ENCODE measurements at places on chromosomes 2 and 18. TPM values are rescaled to one million over a fixed set of nuclear protein-coding genes. Genes with fewer than 3 reads are reported as not detected.
A peak's percentile ranks its signal among the peaks of the same experiment; 100 is the strongest.

Gene ERBB4
- 0.04 TPM for total RNA-seq

Gene UGT1A5
- not detected for total RNA-seq

Gene CROCC2
- not detected for total RNA-seq

Gene DCDC2C
- not detected for total RNA-seq

Gene HOXD8
- total RNA-seq = not detected

Gene TCF7L1
- 117 TPM for total RNA-seq

Gene SERPINB3
- 1.7 TPM for total RNA-seq

Gene GRB14
- total RNA-seq = 7.6 TPM

Gene BCL2
- 1.3 TPM for total RNA-seq

Gene ERLEC1
- total RNA-seq = 21.6 TPM

- DNase-seq = no peak
These were observed 55.6 kb downstream of the THADA start for GRCh38 chr2:43540021-43540779.

- peak; percentile 52 for DNase-seq
These were observed 319.8 kb downstream of the CTNNA2 start for GRCh38 chr2:79832511-79833234.

GRCh38 chr2:196159221-196159892 lies 12.0 kb downstream of the STK17B start:
- DNase-seq = no peak

DNA sequence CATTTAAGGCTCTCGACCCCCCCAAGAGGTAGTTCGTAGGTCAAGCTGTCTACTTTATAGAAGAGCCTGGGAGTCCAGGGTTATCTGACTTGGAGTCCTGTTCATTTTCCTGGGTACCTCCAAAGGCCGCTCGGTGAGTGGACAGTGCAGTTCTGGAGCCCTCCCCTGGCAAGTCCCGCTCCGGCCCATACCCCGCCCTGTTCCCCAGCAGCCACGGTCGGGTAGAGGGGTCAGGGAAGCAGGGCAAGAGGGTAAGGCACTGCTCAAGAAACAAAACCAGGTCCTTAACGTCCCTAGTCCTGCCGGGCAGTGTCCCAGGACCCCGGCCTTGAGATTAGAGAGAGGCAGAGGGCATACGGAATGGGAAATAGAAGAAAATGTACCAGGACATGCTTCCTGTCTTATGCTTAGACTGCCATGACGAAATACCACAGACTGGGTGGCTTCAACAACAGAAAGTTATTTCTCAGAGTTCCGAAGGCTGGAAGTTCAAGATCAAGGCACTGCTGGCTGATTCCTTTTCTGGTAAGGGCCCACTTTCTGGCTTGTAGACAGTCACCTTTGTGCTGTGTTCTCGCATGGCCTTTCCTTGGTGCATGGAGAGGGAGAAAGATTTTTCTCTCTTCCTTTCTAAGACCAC lies 5.4 kb upstream of the HPCAL1 start:
- no peak for DNase-seq

GRCh38 chr2:143282684-143283083 lies 153.5 kb downstream of the ARHGAP15 start:
- peak; percentile 55 for DNase-seq

DNA sequence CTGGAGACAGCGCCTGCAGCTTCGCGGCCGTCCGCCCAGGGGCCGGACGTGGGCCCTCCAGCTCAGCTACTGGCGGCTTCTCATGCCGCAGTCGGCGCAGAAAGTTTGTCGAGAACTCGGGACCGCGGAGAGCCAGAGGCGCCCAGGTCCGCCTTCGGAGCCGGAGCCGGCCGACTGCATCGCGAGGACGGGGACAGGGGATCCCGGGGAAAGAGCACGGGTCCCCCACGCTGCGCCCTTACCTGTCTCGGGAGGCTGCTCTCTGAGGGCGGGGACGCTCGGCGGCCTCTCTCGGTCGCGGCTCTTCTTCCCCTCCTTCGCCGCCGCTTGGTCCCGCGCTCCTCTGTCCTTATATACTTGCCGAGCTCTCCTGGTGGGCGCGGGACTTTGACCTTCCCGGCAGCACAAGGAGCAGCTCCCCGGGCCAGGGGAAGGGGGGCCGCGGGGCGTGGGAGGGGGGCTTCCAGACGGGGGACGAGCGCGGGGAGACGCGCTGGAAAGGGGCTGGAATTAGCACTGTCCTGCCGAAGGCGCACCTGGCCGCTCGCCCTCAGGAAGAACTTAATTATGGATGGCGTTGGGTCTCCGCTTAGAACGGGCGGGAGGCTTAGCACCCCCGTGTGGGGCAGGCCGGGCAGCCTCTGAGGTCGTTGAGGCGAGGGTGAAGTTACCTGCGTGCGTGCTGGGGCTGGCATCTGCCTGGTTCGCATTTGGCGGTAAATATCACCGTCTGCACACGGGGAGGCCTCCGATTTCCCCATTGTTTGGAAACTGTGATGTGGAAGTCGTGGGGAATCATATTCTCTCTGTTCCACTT lies at the start of gene POMC:
POMC (minus strand) TSS at position 325 of the 817 bp plus-strand sequence. CDS start 3,808 bp downstream, outside the sequence.
- peak; percentile 68 for DNase-seq

DNA sequence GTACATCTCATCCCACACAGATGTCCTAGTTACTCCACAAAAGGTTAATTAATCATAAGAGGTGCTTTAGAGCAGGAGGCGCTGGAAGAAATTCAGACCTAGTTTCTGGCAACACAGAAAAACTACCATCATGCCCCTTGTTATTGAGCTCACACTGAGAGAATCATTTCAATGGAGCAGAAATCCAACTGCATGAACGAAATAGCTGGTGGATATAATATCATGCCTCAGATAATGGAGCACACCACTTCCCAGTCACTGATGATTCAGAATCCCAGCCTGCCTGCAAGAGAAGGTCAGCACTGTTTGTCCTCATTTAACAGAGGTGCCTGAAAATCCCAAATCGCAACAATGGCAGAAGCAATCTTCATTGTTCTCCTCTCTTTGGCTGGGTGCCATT lies 125.8 kb upstream of the CREB1 start:
- DNase-seq = no peak

DNA sequence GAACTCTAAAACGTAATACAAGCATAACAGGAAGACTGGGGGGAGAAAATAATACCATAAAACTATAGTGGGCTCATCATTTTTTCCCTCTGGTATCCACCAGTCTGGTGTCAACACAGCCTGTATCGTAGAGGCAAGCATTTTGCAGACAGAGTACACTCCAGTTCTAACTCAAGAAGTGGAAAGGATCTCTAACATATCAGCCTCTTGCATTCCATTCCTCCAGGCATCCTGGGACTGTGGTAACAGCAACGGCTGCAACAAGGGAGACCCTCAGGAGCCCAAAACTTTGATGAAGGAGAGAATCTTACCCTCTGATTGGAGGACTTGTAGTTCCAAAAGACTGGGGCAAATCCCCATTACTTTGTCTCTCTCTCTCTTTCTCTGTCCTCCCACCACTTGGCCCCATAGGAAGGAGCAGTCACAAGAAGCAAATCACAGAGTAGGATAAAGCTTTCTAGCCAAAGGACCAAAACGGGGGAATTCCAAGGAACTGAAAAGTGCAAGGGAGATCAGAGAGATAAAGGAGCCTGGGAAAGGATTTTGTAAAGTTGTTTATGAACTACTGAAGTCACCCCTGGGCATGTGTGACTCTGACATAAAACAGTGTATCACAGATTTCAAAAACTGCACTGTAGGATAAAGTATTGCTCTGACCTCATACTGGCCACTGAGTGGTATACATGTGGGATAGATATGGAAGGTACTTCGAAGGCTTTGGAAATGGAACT lies 11.9 kb downstream of the FRZB start:
- no peak for DNase-seq

GRCh38 chr2:233445152-233445830 lies 91.0 kb downstream of the DGKD start:
- DNase-seq = no peak

DNA sequence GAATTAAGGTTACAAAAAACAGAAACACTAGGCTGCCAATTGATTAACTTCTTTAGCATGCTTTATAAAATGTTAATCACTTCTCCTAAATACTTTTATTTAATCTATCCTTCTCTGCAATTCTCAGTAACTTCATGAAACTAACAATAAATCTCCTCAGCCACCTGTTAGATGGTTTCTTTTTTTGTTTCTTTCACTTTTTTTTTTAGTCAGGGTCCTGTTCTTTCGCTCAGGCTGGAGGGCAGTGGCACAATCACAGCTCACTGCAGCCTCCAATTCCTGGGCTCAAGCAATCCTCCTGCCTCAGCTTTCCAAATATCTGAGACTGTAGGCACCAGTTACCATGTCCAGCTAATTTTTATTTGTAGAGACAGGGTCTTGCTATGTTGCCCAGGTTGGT lies 213.4 kb upstream of the STK17B start:
- no peak for DNase-seq

- no peak for DNase-seq
These were observed 23.4 kb downstream of the NEMP2 start for GRCh38 chr2:190511104-190511503.

- peak; percentile 15 for DNase-seq
These were observed 121.3 kb downstream of the NDUFA10 start for GRCh38 chr2:239903803-239904202.

DNA sequence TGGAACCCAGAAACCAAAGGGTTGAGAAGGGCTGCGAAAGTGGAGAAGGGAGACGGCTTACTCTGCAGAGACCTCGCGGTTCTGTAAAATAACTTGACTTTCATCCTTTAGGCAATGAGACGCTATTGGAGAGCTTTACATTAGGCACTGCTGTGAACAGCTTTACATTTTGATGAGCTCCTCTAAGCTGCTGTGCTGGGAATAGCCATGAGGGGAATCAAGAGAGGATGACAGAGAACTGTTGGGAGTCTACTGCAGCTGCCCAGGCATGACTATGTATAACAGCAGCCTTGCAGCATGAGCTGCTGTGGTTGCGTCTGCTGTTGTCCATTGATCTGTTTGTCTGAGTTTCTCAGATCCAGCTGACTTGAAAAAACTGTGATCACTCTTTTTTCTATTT lies 310.8 kb upstream of the MAP2 start:
- DNase-seq = peak; percentile 52

DNA sequence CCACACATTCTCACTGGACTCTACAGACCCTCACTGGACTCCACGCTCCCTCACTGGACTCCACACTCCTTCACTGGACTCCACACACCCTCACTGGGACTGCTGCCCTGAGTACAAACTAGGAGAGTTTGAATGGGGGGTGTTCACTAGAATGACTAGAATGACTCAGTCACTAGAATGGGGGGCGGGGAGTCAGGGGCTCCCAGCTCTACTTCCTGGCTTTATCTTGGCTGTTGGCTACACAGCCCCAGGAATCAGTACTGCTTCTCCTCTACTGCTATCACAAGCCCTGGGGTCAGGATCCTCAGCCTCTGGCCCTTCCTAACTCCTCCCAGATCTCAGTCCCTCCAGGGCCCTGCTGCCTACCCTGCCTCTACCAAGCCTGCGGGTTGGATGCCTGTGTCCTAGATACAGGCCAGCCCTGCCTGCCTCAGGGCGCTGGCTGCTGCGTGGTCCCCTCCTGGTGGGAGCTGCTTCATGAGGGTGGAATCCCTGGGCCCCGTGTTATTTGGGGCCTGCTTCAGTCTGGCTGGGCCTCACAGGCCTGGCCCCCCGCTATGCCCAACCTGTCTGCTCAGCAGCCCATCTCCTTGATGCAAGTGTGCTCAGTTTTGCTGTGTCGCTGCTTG lies 7.8 kb downstream of the PTMA start:
- DNase-seq = no peak

- DNase-seq = no peak
These were observed 83.5 kb downstream of the HRH4 start for GRCh38 chr18:24543795-24544498.

- no peak for DNase-seq
These were observed 34.5 kb downstream of the PTPN2 start for GRCh38 chr18:12849548-12849947.

- DNase-seq = no peak
These were observed 206.8 kb upstream of the ERBB4 start for GRCh38 chr2:212745359-212745758.

GRCh38 chr2:42256505-42256904 lies 87.4 kb downstream of the EML4 start:
- DNase-seq = no peak

DNA sequence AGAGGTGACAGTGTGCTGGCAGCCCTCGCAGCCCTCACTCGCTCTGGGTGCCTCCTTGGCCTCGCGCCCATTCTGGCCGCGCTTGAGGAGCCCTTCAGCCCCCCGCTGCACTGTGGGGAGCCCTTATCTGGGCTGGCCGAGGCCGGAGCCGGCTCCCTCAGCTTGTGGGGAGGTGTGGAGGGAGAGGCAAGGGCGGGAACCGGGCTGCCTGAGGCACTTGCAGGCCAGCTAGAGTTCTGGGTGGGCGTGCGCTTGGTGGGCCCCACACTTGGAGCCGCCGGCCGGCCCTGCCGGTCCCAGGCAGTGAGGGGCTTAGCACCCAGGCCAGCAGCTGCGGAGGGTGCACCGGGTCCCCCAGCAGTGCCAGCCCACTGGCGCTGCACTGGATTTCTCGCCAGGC lies 1480.9 kb upstream of the SLC39A10 start:
- no peak for DNase-seq

DNA sequence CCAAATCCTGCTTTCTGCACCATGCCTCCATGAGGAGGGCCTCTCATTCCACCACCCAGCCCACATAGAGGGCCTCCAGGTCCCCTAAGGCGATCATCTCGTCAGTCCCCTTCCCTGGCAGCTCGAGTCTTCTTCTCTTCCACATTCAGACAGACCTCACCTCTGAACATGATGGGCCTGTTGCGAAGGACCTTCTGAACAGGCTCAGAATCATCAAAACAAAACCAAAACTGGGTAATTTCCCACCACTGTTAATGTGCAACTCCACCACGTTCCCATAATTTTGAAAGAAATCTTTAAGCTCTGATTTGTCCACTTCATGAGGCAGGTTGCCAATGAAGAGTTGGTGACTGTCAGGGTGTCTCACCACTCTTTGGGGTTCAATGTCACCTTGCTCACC lies 20.4 kb downstream of the ZRANB3 start:
- no peak for DNase-seq

GRCh38 chr2:58289029-58289428 lies 47.9 kb upstream of the FANCL start:
- no peak for DNase-seq

DNA sequence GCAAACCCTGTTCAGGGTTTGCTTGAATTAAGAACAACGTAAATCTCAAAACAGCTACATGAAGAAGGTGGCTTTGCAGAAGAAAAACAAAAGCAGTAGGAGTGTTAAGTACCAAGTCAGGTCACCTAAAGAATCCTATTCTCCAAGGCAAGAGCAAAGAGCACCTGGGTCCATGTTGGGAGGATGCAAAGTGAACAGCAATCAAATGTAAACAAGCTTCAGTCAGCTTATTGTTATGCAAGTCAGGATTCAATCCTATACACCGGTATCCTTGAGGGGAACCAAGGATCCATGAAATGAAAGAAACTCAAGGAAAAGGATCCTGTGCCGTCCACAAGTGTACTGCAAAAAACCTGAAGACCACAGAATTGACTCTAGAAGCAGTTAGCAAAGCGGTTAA lies 261.0 kb upstream of the DDX18 start:
- DNase-seq = peak; percentile 63
